HFFc6 (cell line): ENCODE measurements at places on chromosomes 7 and 10. TPM values are rescaled to one million over a fixed set of nuclear protein-coding genes. Genes with fewer than 3 reads are reported as not detected.

Gene ANKRD2
- total RNA-seq = 0.23 and 7.3 TPM in 2 replicates

DNA sequence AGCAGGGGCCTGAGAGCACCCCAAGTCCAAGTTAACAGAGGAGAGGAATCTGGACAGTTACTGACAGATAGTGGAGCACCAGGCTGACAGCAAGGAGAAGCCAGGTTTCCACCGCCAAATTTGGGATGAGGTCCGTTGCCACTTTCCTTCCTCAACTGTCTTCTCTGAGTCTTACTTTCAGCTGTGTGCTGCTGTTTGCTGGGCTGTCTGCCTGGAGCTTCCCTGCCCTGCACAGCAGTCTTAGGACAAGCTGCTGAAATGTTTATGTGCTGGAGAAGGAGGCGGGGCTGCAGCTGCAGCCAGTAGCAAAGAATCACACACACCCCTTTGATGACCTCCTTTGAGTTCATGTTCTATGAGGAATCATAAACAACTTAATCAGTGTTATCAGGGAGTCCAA lies 17.4 kb upstream of the CYP3A7 start:
- peaks cover 25% of the 10 kb centered on the region for H3K27me3 ChIP-seq
- H3K4me1 ChIP-seq = peaks cover 8% of the 10 kb centered on the region
- H3K4me3 ChIP-seq = no peak overlapping the region
- H3K27ac ChIP-seq = no peak overlapping the region

- no peak overlapping the region for H3K4me3 ChIP-seq
- DNase-seq = no peak
- H3K4me1 ChIP-seq = no peaks in the 10 kb centered on the region
- no peaks in the 10 kb centered on the region; the same call in none of the 2 replicates for H3K27me3 ChIP-seq
- no peaks in the 10 kb centered on the region for H3K36me3 ChIP-seq
These were observed 37.0 kb downstream of the EPDR1 start for GRCh38 chr7:37957221-37957970.

GRCh38 chr7:19749658-19750057 lies 23.8 kb downstream of the TMEM196 start:
- no peaks in the 10 kb centered on the region for H3K4me1 ChIP-seq
- DNase-seq = no peak
- H3K27me3 ChIP-seq = no peaks in the 10 kb centered on the region; the same call in 1 of the 2 replicates

- H3K27me3 ChIP-seq = peaks cover 1% of the 10 kb centered on the region
- H3K36me3 ChIP-seq = peaks cover 42% of the 10 kb centered on the region
- peaks cover 49% of the 10 kb centered on the region for H3K4me1 ChIP-seq
- no peak overlapping the region; the same call in 1 of the 2 replicates for H3K27ac ChIP-seq
- no peak overlapping the region for H3K4me3 ChIP-seq
- no peak for DNase-seq
These were observed 4.6 kb downstream of the MARVELD1 start for GRCh38 chr10:97718178-97718577.
